Astrocyte (in vitro differentiated cells and primary cell): ENCODE measurements at places on chromosomes 7 and 10.

- DNase-seq: no peak
These were observed 65.1 kb downstream of the SFMBT2 start for GRCh38 chr10:7345717-7346116.

- no peak for DNase-seq
These were observed 473 bp upstream of the ZNF32 start for GRCh38 chr10:43649185-43649523.

- DNase-seq: no peak
These were observed 61.9 kb downstream of the SGMS1 start for GRCh38 chr10:50561816-50562215.

DNA sequence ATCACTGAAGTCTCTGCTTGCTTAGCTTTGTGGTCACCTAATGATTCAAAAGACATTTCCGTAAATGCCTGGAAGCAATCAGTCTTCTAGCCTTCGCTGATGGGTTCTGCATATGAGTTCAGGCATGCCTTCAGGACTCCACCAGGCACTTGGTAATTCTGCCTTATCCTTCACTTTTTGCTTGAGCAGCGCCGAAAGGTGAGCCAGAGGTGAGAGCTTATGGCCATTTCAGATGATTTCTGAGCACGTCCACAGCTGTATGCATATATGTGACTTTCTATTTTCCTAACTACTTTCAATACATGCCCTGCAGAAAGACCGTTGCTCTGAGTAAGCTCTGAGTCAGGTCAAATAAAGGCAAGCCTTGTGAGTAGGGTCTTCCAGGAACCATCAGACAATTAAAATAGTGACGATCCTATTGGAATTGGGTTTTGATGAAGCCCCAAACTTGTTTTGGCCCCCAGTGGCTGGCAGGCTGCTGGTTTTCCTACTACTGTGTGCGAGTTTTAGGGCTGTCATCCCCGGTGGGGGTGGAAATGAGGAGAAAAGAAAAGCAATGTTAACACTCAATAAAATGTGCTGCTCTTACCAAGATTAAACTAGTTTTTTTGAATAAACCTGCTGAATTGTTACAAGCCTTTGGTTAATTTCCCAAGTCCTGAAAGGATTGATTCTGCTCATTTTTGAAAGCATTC, 154.4 kb upstream of the AKR1E2 start:
- peak; percentile 83 for DNase-seq

DNA sequence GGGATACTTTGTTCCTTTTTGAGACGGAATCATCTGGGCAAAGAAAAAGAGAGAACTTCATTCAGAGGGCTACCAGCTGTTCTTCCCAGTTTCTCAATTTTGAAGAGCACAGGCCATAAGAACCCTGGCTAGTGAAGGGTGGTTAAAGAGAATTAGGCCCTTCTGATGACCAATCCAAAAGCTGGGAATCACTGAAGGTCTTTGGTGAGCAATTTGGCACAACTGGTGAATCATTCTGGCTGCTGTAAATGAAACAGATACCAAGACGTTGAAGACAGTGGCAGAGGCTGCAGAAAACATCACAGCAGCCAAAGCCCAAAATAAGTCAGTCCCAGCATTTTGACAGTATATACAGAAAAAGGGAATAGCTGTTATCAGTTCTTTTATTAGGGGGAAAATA, 5.1 kb downstream of the RAPGEF5 start:
- no peak for DNase-seq

- no peak for DNase-seq
These were observed 493.1 kb downstream of the DNAJB9 start for GRCh38 chr7:109062798-109063197.

- peak; percentile 30 for DNase-seq
These were observed 337.4 kb downstream of the CRPPA start for GRCh38 chr7:16083931-16084330.

GRCh38 chr7:41586931-41587640, 115.8 kb downstream of the INHBA start:
- DNase-seq: no peak

- DNase-seq: no peak
These were observed 137.0 kb downstream of the TMEM178B start for GRCh38 chr7:141210862-141211261.

- DNase-seq: peak; percentile 75
These were observed 12.0 kb upstream of the RHOBTB1 start for GRCh38 chr10:60955957-60956425.

DNA sequence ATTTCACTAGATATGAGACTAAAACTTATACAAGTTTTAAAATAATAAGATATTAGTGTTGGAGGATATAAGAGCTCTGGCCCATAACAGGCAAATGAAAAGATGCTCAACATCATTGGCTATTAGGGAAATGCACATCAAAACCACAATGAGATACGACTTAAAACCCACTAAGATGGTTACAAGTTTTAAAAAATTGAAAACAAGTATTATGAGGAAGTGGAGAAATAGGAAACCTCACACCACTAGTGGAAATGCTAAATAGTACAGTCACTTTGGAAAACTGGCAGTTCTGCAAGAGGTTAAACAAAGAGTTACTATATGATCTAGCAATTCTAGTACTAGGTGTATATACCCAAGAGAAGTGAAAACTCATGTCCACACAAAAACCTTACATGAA, 17.2 kb downstream of the PANK1 start:
- no peak for DNase-seq

DNA sequence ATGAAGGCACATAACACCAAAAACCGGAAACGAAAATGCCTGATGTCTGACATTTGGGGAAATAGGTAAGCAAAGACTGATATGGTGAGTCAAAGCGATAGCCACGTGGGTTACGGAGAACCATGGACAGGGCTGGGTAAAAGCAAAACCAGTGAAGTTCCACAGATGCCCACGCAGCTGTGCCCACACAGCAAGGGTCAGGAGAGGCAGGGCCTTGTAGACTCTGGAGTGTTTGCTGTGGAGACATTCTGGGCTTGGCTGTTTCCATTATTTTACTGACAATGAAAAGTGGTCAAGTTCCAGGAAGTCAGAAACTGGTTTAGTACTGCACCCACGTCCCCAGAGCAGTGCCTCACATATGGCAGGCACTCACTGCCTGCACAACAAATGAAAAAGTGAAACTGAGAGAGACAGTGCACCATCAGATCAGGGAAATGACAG, 148.7 kb downstream of the ZMYND11 start:
- no peak for DNase-seq

DNA sequence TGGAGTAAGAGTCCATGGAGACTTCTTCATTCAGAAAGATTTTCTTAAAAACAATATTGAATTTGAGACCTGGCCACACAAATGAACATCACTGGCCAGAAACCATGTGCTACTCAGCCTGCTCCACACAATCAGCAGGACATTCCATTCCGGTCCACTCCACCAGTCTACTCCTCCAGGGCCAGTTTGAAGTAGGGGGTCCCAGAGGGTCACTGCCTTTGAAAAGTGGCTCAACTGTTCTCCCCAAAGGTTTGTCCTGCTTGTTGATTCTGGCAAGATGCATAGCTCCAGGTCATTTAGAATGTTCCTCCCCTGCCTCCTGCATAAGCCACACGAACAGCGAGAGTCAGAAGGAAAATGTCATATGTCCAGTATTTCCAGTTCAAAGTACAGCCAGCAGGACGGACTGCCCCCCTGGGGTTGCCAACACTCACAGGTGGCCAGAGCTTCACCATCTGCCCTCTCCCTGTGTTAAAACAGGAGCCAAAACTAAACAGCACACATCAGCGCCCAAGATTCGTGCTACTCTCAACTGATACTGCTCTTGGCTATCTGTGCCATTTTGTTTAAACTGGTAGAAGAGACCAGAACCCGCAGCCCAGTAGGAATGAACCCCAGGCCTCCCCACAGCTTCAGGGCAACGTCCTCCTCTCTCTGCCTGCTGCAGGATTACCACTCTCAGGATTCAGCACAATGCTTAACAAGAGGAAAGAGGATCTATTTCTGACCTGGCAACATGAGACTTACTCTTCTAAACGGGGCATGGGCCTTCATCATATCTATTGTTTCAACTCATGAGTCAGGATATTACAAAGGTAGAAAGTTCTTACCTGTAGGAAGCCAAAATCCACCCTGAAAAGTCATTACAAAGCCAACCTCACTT, 11.3 kb downstream of the GRB10 start:
- no peak for DNase-seq

GRCh38 chr10:110842326-110842904, 29.3 kb upstream of the PDCD4 start:
- DNase-seq: no peak

GRCh38 chr10:128046953-128047290, 79.3 kb downstream of the MKI67 start:
- DNase-seq: no peak

GRCh38 chr10:129544205-129545202, 77.5 kb downstream of the MGMT start:
- no peak for DNase-seq

DNA sequence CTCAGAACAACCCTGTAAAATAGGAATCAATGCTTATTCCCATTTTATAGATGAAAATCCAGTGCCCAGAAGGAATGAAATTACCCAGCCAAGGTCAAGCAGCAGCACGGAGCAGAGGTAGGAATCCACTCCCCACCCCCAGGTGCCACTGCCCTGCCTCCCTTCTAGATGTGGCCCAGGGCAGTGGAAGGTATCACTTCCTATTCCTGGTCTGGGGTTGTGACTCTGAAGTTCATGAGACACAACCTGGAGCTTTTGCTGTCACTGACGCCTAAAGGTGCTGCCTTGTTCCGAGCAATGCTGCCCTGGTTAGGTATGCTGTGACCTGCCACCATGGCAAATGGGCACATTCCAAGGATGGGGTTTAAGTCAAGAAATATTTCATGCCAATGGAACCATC, 53.6 kb downstream of the PIK3AP1 start:
- DNase-seq: no peak
